Activated CD4-positive, alpha-beta T cell treated with anti-CD3 and anti-CD28 coated beads, Interleukin-2, amount 50 U/mL, for 24 hours (primary cell): ENCODE measurements at places on chromosomes 13 and 19.
A peak's percentile ranks its signal among the peaks of the same experiment; 100 is the strongest.

DNA sequence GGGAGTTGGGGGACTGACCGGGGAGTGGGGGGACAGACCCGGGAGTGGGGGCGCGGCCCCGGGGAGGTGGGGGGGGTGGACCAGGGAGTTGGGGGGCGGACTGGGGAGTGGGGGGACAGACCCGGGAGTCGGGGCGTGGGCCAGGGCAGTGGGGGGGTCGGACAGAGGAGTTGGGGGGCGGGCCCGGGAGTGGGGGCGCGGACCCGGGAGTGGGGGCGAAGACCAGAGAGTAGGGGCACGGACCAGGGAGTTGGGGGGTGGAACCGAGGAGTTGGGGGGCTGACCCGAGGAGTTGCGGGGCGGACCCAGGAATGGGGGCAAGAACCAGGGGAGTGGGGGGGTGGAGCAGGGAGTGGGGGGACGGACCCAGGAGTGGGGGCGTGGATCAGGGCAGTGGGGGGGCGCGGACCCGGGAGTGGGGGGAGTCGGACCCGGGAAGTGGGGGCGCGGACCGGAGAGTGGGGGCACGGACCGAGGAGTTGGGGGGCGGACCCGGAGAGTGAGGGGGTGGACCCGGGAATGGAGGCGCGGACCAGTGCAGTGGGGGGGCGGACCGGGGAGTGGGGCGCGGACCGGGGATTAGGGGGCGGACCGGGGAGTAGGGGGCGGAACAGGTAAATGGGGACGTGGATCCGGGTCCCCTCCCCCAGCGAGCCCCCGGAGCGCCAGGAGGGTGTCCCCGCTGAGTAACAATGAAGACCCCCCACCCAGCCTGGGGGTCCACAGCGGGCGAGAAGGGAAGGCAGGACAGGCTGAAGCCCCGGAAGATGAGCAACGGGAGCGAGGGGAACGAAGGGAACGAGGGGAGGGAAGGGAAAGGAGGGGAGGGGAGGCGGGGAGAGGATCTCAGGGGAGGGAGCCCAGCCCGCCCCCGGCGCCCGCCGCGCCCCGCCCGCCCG lies 589 bp downstream of the R3HDM4 start:
- DNase-seq, result no peak

GRCh38 chr19:9709305-9709704 lies 34.4 kb upstream of the ZNF562 start:
- no peak for DNase-seq

GRCh38 chr13:109719962-109720646 lies 66.3 kb downstream of the IRS2 start:
- no peak for DNase-seq

GRCh38 chr19:41311072-41311471 lies 1.1 kb downstream of the CCDC97 start:
- DNase-seq, result no peak

- DNase-seq, result no peak
Measured at GRCh38 chr13:23622985-23623384, 52.8 kb downstream of the TNFRSF19 start.

DNA sequence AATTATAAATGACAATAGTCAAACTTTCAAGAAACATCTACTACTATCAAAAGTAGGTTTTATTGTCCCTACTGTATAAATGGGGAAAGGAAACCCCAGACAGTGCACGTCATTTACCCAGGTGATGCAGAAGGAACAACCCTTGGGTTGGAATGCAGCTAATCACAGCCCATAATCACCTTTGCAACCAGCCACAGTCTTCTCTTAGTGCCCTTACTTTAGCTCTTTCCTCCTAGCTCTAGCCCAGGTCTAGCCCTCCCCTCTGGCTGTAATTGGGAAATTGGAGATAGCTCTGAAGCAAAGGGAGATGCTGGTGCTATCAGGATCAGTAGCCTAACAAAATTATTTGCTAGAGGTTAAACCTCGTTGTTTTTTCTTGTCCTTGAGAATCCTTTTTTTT lies 25.5 kb upstream of the TSC22D1 start:
- no peak for DNase-seq

- no peak for DNase-seq
Measured at GRCh38 chr13:95553581-95554385, 1.3 kb downstream of the CLDN10 start.

GRCh38 chr13:110426735-110427134 lies 119.7 kb downstream of the COL4A2 start:
- DNase-seq, result no peak

- DNase-seq, result no peak
Measured at GRCh38 chr13:74074723-74075122, 59.5 kb downstream of the KLF12 start.

DNA sequence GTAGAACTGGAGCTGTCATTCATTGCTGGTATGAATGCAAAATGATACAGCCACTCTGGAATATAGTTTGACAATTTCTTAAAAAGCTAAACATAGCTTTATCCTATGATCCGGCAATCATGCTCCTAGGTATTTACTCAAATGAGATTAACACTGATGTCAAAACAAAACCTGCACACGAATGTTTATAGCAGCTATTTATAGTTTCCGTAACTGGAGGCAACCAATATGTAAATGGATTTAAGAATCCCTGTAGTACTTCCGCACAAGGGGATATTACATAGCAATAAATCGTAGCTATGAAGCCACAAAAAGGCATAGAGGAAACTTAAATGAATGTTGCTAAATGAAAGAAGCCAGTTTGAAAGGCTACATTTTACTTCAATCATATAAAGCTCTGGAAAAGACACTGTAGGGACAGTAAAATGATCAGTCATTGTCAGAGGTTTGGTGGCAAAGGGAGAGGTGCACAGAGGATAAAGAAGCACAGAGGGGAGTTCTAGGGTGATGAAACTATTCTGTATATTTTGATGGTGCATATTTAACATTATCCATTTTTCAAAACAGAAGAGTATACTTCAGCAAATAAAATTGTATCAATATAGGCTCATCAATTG lies 1893.0 kb upstream of the PCDH20 start:
- no peak for DNase-seq

GRCh38 chr13:102846261-102847015 lies 606 bp downstream of the ERCC5 start:
- peak; percentile 15 for DNase-seq

- no peak for DNase-seq
Measured at GRCh38 chr13:26742691-26743358, 17.8 kb downstream of the GPR12 start.

DNA sequence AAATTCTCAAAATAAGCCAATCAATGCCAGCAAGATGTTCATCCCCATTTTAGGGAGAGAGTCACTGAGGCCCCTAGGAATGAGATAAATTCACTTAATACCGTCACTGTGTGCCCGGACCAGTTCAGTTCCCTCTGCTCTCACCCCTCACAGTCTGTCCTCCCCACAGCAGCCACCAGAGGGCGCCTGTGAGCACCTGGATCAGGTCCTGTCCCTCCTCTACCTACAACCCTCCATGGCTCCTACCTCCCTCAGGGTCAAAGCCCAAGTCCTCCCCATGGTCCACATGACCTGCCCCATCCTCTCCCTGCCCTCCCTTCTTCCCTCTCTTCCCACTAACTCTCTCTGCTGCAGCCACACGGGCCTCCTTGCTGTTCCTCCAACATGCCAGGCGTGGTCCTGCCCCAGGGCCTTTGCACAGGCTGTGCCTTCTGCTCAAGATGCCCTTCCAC lies 42.0 kb upstream of the NFIC start:
- DNase-seq, result peak; percentile 69

DNA sequence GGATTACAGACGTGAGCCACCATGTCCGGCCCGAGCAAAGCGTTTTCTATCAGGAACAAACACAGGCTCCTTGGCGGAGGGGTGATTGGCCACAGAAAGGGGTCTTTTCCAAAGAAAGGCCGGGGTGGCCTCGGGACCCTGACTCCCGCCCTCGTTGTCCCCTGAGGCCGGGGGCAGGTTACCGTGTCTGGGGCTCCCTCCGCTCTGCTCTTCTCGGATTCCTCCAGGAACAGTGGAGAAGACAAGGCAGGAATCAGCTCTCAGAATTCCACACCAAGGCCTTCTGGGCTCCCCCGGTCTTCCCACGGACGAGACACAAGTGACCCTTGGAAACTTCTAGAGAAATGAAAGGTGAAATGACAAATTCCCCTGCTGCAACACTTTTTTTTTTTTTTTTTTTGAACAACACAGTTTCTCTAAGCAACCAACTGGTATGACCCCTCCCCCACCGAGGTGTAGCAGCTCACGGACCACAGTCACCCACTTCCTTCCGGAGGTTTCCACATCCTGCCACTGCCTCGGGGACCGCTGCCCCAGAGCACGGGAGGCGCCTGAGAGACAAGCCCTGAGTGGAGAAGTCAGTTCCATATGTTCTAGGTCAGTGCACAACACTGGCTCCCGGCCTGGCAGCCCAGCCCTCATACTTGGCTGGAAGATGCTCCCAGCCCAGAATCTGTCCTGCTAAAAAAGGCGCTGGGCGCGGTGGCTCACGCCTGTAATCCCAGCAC lies 11.0 kb downstream of the MOB3A start:
- DNase-seq, result peak; percentile 92

- no peak for DNase-seq
Measured at GRCh38 chr19:41863209-41863931, 3.3 kb downstream of the RPS19 start.

DNA sequence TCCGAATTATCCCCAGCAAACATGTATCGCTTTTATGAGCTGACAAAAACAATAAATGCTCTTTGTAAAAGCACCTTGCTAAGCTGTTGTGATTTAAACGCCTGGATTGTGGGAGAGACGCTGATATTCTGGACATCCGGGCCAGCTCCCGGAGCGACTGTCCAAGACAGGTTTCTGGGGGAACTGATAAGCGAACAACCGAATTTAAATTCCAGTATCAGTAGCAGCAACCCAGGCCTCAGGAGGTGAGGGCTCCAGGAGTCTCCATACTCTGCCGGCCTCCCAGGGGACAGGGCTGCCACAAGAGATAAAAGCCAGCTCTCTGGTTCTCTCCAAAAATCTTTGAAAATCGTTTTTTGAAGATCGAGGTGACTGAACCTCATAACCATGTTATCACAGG lies 50.3 kb upstream of the VSTM2B start:
- DNase-seq, result no peak

DNA sequence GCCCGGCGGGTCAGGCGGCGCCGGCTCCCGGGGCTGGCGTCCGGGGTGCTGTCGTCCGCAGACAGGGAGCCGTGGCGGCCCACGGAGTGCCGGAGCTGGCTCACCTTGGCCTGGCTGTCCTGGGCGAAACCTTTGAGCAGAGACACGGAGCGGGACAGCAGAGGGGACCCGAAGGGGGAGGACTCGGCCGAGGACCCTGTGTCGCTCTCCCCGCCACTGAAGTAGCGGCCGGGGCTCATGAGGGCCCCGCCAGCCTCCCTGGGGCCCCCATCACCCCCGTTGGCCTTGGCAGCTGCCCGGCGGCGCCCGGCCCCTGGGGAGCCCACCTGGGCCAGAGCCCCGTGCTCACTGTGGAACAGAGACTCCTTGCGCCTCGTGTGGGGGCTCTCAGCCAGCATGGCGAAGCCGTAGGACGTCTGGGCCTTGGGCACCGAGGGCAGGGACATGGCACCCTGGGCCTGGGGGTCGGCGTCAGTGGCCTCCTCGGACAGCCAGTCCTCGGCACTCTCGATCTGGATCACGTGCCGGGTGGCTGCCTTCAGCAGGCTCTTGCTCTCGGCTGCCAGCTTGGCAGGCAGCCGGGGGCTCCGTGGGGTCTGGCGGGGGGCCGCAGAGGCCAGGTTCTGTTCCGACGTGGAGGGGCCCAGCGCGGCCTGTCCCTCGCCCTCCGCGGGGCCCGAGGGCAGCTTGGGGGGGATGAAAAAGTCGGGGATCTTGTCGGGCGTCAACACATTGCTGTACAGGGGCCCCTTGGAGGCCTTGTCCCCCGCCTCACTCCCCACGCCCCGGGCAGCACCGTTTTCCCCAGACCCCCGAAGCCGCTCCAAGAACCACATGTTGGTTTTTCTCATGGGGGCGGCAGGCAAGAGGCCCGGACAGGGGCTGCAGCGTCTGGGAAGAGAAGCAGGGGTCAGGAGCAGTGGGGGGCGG lies 1.2 kb downstream of the C2CD4C start:
- DNase-seq, result no peak

DNA sequence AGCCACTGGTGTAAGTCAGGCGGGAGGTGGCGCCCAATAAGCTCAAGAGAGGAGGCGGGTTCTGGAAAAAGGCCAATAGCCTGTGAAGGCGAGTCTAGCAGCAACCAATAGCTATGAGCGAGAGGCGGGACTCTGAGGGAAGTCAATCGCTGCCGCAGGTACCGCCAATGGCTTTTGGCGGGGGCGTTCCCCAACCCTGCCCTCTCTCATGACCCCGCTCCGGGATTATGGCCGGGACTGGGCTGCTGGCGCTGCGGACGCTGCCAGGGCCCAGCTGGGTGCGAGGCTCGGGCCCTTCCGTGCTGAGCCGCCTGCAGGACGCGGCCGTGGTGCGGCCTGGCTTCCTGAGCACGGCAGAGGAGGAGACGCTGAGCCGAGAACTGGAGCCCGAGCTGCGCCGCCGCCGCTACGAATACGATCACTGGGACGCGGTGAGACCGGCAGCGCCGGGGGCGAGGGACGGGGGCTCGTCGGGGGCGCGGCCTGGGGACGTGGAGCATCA lies at the start of gene ALKBH7:
TSS of gene ALKBH7 (plus strand) at position 201 of the 502 bp plus-strand sequence. CDS start at position 228, 27 bp downstream.
- DNase-seq, result peak; percentile 83

GRCh38 chr19:49128545-49129237 lies 9.3 kb downstream of the PPFIA3 start:
- DNase-seq, result no peak

DNA sequence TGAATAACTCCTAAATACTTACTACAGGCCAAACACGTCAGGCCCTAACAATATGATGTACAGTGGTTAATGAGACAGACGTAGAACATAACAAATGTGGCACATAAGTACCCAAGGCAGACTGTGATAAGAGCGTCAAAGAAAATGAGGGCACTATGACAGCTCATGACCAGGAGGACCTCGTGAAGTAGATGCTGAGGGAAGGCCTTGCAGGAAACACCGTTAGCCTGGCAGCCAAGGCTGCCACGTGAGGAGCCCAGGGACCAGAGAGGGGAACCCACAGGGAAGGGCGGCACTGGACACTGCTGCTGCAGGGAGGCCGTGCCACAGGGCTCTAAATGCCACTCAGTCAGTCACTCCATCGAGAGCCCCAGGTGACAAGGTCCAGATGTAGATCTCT lies 5.7 kb downstream of the TUBGCP3 start:
- DNase-seq, result no peak

DNA sequence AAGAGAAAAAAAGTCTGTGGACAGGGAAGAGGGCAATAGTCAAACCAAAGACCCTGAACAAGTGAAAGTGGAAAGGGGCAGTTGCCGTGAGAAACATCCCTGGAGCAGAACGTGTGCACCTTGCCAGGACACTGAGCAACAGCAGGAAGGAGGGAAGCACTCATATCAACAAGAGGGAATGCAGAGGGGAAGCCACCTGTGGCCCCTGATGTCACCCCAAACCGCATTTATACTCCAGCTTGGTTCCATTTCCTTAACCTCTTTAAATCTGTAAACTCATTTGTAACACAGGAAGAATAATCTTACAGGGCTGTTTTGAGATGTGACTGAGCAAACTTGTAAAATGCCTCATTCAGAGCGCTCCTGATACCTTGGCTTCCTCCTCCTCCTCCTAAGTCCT lies 698.8 kb downstream of the DIAPH3 start:
- DNase-seq, result no peak

GRCh38 chr13:33285420-33286124 lies at the start of gene STARD13:
STARD13 (minus strand) TSS chr13:33285755; CDS start chr13:33285638, 117 bp downstream.
- DNase-seq, result no peak
